ENCODE measurements at places on chromosomes 6 and 20.

DNA sequence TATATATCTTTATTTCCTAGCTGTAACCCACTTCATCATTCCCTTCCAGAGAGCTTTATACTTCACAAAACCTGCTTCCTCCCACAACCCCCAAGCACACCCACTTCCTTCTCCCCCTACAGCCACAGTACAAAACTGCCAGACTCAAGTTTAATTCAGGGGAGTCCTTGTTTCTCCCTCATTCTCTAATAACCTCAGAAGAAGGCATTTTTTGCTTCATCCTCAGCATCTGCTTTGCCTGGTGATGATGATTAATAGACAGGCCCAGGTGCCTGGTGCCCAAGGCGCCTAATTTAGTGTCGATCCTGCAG is 414.3 kb downstream of the KIF16B start:
- DNase-seq = no peak

GRCh38 chr6:118748311-118749062 is 97.1 kb upstream of the CEP85L start:
- DNase-seq = no peak

- no peak for DNase-seq
These were observed 41.6 kb downstream of the UNC5CL start for GRCh38 chr6:40997234-40997957.

GRCh38 chr6:146071781-146072180 is 42.9 kb downstream of the GRM1 start:
- no peak for DNase-seq

GRCh38 chr6:31576897-31577578 is 1.7 kb downstream of the TNF start:
- DNase-seq = peak; percentile 82

GRCh38 chr20:2671977-2672376 is 8.0 kb upstream of the IDH3B start:
- DNase-seq = no peak

DNA sequence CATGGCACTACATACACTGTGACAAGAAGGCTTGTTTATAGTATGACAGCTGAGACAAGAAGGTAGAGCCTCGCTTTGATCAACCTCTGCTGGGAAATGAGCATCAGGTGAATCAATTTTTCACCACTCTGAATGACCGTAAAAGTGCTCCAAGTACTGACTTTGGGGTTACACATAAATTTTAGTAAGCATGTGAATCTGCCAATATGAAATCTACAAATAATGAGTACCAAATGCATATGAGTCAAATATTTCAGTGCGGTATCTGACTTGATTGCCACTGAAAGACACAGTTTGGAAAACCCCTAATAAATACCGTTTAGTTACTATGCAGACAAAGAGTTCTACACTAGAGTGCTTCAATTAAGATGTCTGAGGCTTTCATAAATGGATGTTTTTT is 77.8 kb downstream of the ATG5 start:
- peak; percentile 55 for DNase-seq

- DNase-seq = no peak
These were observed 36.2 kb downstream of the VEGFA start for GRCh38 chr6:43806043-43806757.

DNA sequence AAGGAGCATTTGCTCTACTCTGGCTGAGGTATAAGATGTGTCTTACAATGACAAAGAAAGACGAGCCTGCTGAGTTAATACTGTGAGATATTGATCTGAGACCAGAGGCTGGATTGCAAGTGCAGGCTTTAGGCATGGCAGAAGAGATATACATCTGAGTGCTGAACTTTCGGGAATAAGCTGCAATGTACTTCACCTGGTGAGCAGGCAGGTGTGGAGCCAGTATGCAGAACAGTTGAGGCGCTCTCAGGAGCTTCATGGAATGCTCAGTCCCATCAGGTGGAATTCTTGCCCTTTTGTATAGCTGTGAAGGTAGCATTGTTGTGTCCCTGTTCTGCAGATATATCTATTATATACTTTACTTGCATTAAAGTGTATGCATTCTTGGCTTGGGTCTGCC is 179.3 kb upstream of the RIMS1 start:
- DNase-seq = no peak

GRCh38 chr20:62925076-62925419 is 1.3 kb downstream of the DIDO1 start:
- no peak for DNase-seq
